ENCODE measurements at places on chromosomes 6 and 20.

DNA sequence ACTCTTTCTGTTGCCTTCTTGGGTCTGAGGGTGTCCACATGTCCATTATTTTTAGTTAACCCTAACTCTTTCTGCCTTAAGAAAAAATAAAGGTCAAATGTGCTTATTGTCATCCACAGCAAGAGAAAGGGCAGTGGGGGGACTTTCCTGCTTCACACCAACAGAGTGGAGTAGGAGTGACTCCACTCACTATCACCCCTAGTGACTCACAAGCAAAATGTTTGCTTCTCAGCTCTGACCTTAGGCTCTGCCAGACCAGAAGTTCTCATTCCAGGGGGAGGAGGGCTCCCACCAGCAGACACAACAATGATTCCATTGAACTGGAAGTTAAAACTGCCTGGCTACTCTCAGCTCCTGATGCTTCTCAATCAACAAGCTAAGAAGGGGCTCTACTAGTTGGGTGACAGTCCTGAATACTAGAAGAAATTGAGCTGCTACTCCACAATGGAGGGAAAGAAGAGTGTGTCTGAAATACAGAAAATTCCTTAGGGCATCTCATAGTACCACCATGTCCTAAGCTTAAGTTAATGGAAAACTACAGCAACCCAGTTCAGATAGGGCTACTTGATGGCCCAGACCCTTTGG lies 83.9 kb upstream of the AFDN start:
- no peak for DNase-seq

DNA sequence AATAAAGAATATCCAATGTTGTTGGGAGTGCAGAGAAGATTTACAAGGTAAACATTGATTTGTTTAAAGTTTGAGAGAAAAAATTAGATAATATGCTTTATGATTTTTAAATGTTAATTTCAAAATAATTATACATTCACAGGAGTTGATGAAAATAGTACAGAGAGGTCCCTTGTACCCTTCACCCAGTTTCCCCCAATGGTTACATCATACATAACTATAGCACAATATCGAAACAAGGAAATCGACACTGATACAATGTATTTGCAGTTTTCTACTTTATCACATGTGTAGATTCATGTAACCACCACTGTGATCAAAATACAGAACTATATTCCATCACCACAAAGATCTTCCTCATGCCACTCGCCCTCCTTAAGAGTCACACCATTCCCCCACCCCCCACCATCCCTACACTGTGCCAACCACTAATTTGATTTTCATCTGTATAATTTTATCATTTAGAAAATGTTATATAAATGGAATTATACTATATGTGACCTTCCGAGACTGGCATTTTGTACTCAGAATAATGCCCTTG lies 11.7 kb upstream of the HLA-DRA start:
- DNase-seq = no peak

GRCh38 chr20:56631990-56632327 lies 2.9 kb downstream of the TFAP2C start:
- no peak for DNase-seq

DNA sequence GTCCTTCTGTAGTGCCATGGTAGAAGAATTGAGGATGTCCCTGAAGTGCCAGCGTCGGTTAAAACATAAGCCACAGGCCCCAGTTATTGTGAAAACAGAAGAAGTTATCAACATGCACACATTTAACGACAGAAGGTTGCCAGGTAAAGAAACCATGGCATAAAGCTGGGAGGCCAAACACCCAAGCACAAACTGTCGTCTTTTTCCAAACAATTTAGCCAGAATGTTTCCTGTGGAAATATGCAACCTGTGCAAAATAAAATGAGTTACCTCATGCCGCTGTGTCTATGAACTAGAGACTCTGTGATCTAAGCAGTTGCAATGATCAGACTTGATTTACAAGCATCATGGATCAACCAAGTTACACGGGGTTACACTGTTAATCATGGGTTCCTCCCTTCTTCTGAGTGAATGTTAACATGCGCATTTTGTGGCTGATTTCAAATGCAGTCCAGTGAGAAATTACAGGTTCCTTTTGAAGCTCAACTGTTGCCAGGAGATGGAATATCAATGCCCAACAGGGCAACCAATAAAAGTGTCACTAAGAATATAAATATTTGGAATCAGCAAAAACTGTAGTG lies 674.9 kb downstream of the GRIK2 start:
- DNase-seq = no peak

- no peak for DNase-seq
Measured at GRCh38 chr6:122790423-122791309, 1.6 kb downstream of the SMPDL3A start.

- DNase-seq = no peak
Measured at GRCh38 chr6:122059918-122060317, 339.5 kb upstream of the HSF2 start.

All from T follicular helper cell (primary cell).